ENCODE measurements at places on chromosomes 5 and 9.

DNA sequence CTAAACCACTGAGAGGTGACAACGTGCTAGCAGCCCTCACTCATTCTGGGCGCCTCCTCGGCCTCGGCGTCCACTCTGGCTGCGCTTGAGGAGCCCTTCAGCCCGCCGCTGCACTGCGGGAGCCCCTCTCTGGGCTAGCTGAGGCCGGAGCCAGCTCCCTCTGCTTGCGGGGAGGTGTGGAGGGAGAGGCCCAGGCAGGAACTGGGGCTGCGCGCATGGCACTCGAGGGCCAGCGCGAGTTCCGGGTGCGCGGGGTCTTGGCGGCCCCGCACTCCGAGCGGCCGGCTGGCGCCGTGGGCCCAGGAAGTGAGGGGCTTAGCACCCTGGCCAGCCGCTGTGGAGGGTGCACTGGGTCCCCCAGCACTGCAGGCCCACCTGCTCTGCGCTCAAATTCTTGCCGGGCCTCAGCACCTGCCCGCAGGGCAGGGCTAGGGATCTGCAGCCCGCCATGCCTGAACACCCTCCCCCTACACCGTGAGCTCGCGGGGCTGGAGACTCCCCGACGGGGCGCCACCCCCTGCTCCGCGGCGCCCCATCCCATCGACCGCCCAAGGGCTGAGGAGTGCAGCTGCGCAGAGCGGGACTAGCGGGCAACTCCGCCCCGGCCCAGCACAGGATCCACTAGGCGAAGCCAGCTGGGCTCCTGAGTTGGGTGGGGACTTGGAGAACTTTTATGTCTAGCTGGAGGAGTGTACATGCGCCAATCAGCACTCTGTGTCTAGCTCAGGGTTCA lies 11.8 kb upstream of the UBE2D2 start:
- no peak for DNase-seq

DNA sequence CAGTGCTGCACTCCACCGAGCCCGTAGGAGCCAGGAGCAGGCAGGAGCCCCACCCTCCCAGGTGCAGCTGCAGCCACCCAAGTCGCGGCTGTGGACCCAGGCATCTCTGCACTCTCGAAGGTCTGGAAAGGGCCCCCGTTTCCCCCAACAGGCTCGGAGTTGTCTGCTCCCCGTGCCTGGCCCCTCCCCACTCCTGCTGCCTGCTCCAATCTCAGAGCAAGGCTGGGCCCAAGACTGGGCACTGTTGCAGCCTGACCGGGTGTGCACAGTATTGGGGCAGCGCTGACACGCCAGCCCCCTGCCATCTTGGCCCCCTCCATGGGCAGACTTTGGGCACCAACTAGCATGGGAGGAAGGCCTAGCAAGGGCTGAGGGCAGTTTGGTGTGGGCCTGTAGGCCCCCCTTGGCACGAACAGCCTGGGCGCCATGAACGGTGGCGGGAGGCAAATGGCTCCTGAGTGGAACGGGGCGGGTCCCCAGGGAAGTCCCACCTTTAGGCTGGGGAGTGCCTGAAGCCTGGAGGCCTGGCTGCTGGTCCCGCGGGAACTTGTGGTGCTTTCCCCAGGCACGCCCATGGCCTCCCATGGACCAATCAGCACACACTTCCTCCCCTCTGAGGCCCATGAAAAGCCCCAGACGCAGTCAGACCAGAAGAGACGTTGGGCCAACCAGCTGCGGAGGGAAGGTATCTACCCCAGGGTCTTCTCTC lies 60.4 kb downstream of the PSAT1 start:
- no peak for DNase-seq

DNA sequence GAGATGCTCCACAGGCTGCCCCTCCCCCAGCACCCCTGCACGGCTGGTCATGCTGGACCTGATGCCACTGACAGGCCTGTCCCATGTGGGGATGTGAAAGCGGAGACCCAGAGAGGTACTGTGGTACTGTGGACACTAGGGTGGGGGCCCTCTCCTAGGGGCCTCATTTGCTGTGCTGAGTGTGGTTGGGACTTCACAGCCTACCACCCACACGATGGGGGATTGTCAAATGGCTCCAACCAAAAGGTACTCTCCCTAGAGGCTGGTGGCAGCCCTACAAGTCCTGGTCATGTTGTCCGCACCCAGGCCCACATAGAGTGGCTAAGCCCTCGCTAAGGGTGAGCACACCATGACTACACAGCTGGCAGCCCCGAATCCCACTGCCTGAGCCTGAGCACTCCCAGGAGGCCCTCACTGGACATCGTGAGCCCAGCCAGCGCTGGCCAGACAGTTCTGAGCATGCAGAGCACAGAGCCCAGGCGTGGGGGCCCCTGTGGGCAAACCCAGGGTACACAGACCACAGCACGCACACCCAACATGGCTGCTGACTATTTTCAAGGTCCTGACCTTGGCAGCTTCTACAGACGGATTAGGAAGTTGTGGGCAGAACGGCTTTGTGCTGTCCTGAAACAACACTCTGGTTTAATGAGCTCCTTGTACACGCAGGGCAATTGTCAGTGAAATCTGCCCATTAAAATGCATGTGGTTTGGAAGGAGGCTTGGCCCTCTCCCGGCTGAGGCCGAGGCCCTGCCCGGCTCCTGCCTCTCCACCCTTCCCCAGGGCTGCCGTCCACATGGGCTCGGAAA lies 214.1 kb downstream of the HSPA4 start:
- DNase-seq = no peak

DNA sequence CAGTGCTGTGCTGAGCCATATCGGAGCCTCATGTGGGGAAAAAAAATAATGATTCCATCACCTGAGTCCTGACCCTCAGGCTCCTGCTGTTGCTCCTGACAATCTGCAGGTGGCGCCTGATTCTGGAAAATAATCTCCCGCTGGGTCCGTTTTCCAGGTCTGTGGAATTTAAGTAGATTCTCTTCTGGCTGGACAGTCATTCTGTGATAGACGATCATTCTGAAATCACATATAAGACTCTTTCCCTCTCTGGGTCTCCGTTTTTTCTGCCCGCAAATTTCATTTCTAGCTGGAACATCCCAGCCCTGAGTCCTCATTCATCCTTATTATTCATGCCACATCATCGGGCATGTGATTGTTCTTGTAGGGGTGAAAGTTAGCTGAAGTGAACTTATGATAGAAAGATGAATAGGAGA lies 22.1 kb upstream of the STXBP1 start:
- DNase-seq = peak; percentile 36

GRCh38 chr5:8906303-8906967 lies 639.4 kb downstream of the SEMA5A start:
- DNase-seq = no peak

DNA sequence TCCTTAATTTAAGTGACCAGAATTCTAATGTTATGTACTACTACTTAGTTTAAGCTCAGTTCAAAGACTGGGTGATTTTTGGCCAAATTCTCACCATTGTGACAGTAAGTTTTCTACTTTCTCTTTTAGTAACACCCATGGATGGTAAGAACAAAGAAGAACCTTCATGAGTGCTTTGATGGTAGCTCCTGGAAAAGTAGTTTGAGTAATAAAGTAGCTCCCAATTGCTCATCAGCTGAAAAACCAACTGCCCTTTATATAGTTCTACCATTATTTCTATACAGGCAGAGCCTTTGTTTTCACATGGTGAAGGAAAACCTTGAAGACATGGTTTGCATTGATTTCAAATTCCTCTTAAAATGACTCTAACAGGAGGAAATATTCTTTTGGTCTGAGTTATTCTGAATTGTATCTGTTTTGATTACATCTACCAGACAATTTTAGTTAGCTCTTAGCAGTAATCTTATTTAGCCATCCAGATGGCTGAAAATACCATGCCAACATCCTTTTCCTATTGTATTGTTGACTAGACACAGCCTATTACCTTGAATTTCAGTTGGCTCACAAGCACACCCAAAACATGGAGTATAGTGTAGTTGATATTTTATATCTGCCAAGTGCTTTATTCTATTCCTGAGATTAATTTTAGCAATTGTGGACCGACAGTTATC lies 23.7 kb upstream of the STARD4 start:
- no peak for DNase-seq

GRCh38 chr5:22505891-22506290 lies 347.3 kb downstream of the CDH12 start:
- no peak for DNase-seq

DNA sequence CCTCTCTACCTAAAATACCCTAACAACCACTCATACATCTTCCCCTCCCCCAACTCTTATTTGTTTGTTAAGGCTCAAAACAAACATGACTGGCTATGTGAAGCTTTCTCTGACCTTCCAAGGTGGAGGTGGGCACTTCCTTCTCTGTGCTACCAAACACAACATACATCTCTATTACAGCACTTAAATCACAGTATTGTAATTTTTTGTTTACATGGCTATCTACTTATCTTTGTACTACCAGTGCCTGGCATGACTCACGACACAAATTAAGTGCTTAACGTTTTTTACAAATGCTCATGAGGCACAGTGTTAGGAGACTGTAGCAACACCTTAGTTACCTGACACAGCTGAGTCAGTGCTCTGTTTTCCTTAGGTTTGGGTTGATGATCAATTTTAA lies 18.6 kb downstream of the HOMER1 start:
- DNase-seq = no peak

DNA sequence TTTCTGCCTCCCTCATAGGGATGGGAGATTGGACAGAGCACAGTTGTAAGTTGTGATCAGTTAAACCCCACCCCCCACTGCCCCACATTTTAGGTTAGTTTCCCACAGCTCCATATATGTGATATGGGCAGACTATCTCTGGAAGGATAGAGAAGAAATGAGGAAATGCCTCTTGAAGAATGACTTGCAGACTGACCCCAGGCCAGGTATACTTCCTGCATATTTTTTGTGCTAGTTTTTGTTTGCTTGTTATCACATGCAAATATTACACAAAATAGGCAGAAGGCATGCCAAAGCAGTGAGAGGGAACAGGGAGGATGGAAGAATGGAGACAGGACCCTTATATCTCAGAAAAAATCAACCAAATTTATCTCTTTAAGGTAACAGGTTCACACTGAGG lies 10.1 kb upstream of the GLRX start:
- DNase-seq = no peak

GRCh38 chr5:56959326-56959725 lies 7.4 kb upstream of the MIER3 start:
- DNase-seq = no peak

DNA sequence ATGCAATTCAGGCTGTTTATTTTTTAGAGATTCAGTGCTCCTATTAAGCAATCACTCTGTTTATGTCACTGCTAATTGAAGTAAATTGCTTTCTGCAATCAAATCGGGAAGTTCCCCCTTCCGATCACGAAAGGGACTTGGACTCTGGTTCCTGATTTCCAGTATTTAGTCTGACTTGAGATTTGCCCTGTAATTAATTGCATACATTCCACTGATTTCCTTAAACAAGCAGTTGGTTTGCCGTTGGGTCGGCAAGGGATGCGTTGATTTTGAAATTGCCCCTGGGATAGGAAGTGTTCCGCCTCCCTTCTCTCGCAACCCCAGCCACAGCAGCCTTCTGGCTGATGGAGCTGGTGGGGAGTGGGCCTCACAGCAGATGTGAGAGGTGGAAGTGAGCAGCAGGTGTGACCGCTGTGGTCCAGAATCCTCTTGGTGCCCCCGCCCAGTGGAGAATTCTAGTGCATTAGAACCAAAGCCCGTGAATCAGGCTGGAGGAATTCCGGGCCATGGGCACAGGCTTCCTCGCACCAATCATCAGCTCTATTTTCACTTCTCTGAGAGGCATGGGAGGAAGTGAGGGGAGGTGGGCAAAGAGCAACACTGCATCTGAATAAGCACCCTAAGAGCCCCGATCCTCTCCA lies 102.5 kb downstream of the SPRY4 start:
- no peak for DNase-seq

All from activated CD4-positive, alpha-beta T cell treated with anti-CD3 and anti-CD28 coated beads for 48 hours (primary cell).